ENCODE measurements at places on chromosomes 6 and 20. TPM values are rescaled to one million over a fixed set of nuclear protein-coding genes. Genes with fewer than 3 reads are reported as not detected.

The PGM3 gene
- total RNA-seq: 106 TPM

DNA sequence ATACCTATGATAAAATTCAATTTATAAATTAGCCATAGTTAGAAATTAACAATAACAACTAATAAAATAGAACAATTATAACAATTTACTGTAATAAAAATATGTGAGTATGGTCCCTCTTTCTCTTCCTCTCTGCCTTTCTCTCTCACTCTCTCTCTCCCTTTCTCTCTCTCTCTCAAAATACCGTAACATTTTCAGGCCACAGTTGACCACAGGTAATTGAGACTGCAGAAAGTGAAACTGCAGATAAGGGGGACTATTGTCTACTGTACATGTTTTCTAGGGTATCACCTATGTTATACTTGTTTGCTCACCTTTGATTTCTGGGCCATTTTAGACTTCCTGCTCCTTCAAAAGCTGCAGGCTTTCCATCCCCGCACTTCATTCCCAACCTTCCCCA is 46.8 kb downstream of the LY86 start:
- H3K4me3 ChIP-seq: no peak overlapping the region
- H3K4me1 ChIP-seq: no peaks in the 10 kb centered on the region
- DNase-seq: no peak
- no peaks in the 10 kb centered on the region for H3K36me3 ChIP-seq

- no peak overlapping the region for H3K4me3 ChIP-seq
- no peaks in the 10 kb centered on the region for H3K27me3 ChIP-seq
- DNase-seq: no peak
- H3K4me1 ChIP-seq: peaks cover 16% of the 10 kb centered on the region
- no peaks in the 10 kb centered on the region for H3K36me3 ChIP-seq
Measured at GRCh38 chr20:53491462-53491861, 102.2 kb downstream of the ZNF217 start.

GRCh38 chr6:134021396-134022122 is 30.9 kb downstream of the SLC2A12 start:
- no peak for DNase-seq
- no peaks in the 10 kb centered on the region for H3K27me3 ChIP-seq
- no peaks in the 10 kb centered on the region for H3K4me1 ChIP-seq
- no peak overlapping the region for H3K27ac ChIP-seq
- no peak overlapping the region for H3K4me3 ChIP-seq
- H3K36me3 ChIP-seq: no peaks in the 10 kb centered on the region

GRCh38 chr6:137265561-137266308 is 46.5 kb upstream of the IFNGR1 start:
- no peaks in the 10 kb centered on the region for H3K27me3 ChIP-seq
- no peak overlapping the region for H3K27ac ChIP-seq
- H3K36me3 ChIP-seq: no peaks in the 10 kb centered on the region
- no peak overlapping the region for H3K4me3 ChIP-seq
- no peaks in the 10 kb centered on the region for H3K4me1 ChIP-seq
- no peak for DNase-seq

GRCh38 chr6:1391800-1392309 is 2.5 kb downstream of the FOXF2 start:
- peak overlapping the region; percentile 77 for H3K4me3 ChIP-seq

GRCh38 chr6:134607411-134607810 is 289.5 kb upstream of the SGK1 start:
- H3K4me3 ChIP-seq: no peak overlapping the region
- no peak overlapping the region for H3K27ac ChIP-seq
- no peaks in the 10 kb centered on the region for H3K27me3 ChIP-seq
- no peak for DNase-seq
